ENCODE measurements at places on chromosomes 11 and 22.

- DNase-seq, result no peak
Measured at GRCh38 chr11:104105155-104105554, 58.8 kb downstream of the PDGFD start.

GRCh38 chr11:68120273-68121066 lies 718 bp downstream of the CHKA start:
- DNase-seq, result no peak

DNA sequence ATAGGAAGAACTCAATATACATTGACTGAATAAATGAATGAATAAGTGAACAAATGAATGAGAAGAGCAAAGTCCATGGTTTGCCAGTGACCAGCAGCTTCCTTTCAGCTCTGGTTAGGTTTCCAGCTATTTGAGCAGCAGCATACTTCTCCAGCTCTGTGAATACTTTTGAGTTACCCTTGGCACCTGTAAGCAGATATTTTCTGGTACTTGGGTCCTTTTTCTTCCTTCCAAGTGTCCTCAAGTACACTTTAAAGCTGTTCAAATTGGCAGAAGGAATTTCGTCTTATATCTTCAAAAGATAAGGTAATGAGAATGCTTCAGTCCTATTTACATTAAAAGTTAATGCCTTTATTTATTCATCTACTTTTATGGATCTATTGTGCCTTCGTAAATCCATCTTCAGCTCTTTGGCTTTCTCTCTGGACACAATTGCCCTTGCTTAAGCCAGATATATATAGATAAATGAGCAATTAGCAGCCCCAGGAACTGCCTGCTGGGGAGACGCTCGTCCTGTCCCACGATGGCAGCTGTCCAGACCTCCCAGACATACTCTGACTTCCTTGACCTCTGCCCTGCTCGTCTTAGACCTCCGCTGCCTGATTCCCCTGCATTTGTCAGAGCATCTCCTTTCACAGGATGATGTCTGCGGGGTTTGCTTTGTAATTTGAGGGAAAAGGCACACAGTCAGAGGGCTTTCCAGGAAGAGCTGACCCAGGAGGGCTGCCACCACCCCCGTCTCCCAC lies 926.3 kb downstream of the OPCML start:
- DNase-seq, result no peak

GRCh38 chr11:24043842-24044241 lies 453.0 kb upstream of the LUZP2 start:
- DNase-seq, result no peak

DNA sequence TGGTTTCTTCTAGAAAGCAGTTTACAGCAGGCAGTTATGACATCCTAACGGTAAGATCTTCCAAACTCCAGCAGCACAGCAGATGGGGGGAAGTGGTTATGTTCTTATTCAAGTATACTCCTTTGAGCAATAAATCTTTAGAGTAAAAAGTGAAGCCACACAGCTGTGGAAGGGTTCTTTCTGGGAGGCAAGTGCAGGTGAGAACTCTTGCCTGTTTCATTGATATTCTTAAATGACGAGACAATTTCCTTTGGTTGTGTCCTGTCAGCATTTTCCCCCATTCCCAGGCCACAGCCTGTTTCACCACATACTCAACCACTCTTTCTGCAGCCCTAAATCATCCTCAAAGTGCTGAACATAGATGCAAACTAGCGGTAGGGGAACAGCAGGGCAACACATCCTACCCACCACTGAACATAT lies 207.3 kb upstream of the MTNR1B start:
- no peak for DNase-seq

DNA sequence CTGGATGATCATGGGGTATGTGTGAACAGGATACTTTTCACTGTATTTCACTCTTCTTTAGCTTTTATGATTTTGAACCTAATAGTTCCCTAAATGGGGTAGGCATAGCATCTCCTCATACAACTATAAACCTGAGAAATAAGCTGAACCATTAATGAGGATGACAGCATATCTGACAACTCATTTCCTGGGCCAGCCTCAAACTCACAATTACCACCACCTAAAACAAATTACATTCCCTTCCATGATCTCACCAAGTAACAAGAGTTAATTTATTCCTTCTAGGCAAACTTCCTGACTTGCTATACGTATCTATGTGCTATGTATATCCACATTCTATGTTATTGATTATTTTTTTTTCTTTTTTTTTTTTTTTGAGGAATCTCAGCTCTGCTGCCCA lies 23.0 kb downstream of the SIK3 start:
- no peak for DNase-seq

- DNase-seq, result peak; percentile 6
Measured at GRCh38 chr22:42270176-42270509, 310 bp downstream of the TCF20 start.

DNA sequence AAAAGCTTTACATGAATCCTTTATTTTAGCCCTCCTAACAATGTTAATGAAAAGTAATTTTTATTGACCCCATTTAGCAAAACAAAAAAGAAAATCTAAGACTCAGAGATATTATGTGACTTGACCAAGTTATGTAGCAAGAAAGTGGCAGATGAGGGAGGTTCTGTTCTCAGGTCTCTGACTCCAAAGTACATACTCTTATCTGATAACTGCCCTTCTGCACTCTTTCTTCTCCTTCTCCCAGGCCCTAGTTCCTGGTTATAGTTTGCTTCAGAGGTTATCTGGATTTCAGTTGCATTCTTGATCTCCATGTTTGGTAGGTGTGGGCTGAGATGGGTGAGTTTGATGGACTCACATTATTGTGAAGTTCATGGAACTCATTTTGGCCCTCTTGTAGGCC lies 4.5 kb downstream of the OR9Q2 start:
- no peak for DNase-seq

- peak; percentile 9 for DNase-seq
Measured at GRCh38 chr11:8168485-8169257, at the start of gene RIC3. RIC3 (minus strand) TSS chr11:8169025; CDS start chr11:8168989, 36 bp downstream.

- no peak for DNase-seq
Measured at GRCh38 chr11:73347067-73347466, 29.1 kb upstream of the RELT start.

GRCh38 chr11:70628855-70629844 lies 230.8 kb downstream of the CTTN start:
- DNase-seq, result no peak

DNA sequence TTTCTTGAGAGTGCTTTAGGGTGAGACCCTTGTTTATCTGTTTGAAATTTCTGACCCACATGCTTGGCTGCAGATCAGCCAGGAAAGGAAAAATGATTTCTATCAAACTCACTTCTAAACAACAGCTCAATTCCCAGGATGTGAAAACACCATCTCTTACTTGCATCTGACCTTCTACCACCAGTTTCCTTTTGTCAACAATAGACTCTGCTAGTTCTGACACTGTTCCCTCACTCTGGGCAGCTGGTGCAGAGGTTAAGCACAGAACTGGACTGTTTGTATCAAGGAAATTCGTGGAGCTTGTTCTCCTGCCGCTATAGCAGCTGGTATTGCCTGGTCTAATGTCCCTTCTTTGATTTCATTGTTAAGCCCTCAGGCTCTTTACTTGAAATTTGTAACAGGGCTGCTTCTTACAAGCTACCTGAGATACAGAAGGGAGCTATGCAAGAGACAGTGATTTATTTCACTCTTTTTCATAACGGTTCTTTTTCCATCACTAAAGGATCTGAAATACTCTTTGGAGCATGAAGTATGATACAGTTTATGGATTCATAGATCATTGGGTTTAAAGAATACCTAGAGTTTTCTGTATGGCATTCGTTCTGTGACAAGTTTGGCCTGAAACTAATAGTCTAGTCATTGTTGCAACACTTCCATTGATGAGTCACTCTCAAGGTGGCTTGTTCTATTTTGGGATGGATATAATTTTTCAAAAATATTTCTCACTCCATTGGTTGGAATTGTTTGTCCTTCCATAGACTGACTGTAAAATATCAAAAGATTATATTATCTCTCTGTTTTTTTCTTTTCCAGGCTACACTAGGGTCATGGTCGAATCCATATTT lies 178.2 kb upstream of the ZC3H12C start:
- DNase-seq, result no peak

Measured in activated gamma-delta T cell treated with anti-CD3 and anti-CD28 coated beads, Interleukin-2, amount 50 U/mL, for 16 hours (primary cell).